NCI-H2107 (cell line): ENCODE measurements at places on chromosomes 4 and X.

- DNase-seq: no peak
Observed at GRCh38 chr4:41550308-41550707, 12.4 kb downstream of the LIMCH1 start.

DNA sequence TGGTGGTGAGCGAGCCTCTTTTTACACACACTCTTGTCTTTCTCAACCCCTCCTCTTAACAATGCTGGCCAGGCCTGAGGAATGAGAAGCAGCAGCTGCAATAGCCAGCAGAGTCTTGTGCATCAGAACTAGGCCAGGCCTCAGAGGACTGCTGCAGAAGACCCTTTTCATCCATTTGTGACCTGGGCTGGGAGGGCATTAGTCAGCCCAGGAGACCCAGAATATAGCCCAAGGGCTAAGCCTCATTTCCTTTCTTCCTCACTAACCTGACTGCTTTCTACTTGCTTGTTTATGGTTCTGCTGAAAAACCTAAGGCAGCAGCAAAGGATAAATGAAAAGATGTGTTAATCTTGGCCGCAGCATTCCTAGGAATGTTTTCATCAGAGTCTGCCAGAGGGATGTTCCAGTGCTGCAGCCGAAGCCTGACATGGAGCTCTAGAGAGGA is 254.7 kb upstream of the AR start:
- no peak for DNase-seq

GRCh38 chrX:46327566-46328115 is 217.6 kb downstream of the ZNF674 start:
- DNase-seq: no peak

GRCh38 chrX:70960730-70961129 is 29.8 kb upstream of the SLC7A3 start:
- no peak for DNase-seq

DNA sequence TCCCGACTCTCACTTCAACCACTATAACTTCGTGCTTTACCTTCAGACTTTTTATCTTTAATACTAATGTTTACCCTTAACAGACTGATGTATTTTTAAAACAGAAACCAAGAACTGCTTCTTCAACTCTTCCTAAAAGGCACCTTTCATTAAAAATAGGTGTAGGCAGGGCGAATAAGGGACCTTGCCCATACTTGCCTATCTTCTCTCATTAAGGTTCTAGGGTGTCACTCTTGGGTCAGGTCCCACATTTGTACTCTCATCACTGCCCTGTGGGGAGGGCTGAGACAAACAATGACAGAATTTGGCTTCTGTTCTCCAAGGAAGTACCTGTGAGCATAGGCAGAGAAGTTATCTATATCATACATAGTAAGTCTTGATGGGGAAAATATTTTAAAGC is 69.7 kb downstream of the ANKRD50 start:
- no peak for DNase-seq

- DNase-seq: no peak
Observed at GRCh38 chr4:130077275-130077674, 981.3 kb downstream of the C4orf33 start.

- no peak for DNase-seq
Observed at GRCh38 chrX:126770179-126770578, 49.4 kb upstream of the PRR32 start.

GRCh38 chr4:109548655-109549054 is 11.4 kb upstream of the MCUB start:
- no peak for DNase-seq
